ENCODE measurements at places on chromosomes 2 and 18.

DNA sequence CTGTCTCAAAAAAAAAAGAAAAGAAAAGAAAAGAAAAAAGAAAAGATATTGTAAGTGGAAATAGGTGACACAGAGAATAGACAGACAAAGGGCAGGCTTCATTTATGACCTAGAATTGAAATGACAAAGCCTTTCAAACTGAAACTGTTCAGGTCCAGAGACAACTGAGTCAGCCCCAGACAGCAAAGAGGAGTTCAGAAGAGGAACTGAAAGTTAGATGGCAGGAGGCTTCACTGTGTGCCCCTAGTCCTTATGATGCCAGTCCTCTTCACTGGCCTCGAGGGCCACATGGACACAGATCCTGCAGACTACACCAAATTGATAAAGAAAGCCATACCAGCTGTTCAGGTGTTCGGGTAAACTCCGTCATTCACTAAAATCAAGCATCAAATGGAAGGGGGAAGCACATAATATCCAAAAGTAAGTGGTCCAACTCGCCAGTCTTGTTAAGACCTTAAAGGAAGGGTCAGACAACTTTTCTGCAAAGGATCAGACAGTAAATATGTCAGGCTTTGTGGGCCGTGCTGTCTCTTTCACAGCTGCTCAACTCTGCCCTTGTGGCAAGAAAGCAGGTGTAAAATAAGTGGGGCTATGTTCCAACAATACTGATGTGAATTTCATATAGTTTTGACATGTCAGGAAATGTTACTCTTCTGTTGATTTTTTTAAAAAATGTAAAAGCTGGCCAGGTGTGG is 231.9 kb upstream of the MGAT5 start:
- no peak for DNase-seq

GRCh38 chr2:79511320-79511951 is 1.4 kb upstream of the CTNNA2 start:
- no peak for DNase-seq

GRCh38 chr2:110843959-110844510 is 111.7 kb downstream of the ACOXL start:
- DNase-seq, result no peak

DNA sequence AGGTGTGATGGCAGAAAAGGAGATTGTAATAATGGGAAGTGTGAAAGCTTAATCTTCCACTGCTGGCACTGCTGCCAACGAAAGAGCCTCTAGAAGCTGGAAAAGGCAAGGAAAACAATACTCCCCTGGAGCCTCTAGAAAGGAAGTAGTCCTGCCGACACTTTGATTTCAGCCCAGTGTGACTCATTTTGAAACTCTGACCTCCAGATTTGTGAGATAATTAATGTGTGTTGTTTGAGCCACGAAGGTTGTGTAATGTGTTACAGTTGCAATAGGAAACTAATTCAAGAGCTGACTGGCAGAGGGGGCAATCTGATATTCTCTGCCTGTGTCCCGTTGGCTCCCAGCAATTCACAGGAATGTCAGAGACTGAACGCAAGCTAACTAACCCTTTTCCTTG is 219.2 kb upstream of the UBE2E3 start:
- DNase-seq, result no peak

DNA sequence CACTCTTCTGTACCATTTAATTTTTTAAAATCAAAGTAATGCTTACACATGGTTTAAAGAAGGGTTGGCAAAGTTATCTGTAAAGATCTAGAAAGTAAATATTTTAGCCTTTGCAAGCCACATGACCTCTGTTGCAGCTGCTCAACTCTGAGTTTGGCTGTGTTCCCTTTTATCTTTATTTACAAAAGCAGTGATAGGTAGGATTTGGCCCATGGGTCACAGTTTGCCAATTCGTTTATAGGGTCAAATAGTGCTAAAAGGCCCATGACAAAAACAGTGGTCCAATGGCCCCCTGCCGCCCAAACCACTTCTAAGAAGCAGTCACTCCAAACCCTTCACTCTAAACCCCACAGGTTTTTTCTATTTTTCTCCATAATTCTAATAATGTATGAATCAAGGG is 124.8 kb downstream of the PARD3B start:
- DNase-seq, result no peak

DNA sequence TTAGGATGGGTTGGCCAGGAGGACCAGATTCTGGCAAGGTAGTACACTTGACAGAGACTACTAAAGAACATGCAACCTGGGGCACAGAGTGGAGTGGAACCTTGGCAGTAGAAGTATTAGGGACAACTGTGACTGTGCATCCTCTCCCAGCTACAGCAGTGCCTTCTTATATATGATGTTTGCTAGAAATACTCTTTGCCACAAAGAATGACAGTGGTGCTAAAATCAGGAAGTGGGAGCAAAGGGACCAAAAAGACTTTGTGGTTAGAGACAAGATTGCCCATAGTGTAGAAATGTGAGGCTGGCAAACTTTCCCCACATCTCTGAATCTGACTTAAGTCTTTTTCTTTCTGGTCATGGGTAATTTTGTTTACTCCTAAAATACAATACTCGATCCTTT is 9.4 kb upstream of the SLC38A11 start:
- DNase-seq, result no peak

DNA sequence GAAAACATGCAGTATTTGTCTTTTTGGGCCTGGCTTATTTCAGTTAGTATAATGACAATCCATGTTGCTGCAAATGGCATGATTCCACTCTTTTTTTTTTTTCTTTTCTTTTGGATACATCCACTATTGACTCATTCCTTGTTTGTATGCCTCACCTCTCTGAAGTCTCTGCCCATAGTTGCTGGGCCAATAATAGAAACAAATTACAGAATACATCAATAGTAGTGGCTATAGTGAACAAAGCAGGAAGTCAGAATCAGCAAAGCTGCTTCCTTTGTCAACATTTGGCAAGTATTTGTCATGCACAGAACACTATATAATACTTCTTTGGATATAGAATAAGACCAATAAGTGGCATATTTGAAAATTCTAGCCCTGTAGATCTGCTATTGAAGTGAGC is 609.7 kb downstream of the STK39 start:
- DNase-seq, result no peak
